ENCODE measurements at places on chromosomes 2 and 18.

- DNase-seq: no peak
Observed at GRCh38 chr2:27240406-27240805, 22.4 kb downstream of the SLC30A3 start.

- no peak for DNase-seq
Observed at GRCh38 chr2:41488888-41489287, 558.9 kb upstream of the PKDCC start.

DNA sequence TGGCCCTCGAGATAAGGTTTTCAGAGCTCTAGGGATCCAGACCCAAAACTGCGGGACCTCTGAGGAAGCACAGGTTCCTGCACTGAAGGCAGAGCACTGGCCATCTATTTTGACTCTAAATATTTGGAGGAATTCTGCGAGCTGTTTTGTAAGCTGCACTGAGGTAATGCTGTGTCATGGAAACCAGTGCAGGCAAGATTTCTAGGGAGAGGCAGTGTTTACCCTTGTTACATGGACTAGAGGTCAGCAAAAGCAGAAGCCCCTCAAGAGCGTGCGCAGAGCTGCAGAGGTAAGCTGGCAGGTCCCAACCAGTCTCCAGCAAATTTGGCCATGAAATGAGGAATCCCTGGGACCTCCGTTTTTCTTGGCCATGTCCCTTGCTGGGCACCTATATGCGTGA, 137.3 kb downstream of the RNF152 start:
- DNase-seq: no peak

- no peak for DNase-seq
Observed at GRCh38 chr2:160696087-160696452, 202.5 kb upstream of the RBMS1 start.

- DNase-seq: no peak
Observed at GRCh38 chr2:127462461-127462860, 44.2 kb downstream of the PROC start.

DNA sequence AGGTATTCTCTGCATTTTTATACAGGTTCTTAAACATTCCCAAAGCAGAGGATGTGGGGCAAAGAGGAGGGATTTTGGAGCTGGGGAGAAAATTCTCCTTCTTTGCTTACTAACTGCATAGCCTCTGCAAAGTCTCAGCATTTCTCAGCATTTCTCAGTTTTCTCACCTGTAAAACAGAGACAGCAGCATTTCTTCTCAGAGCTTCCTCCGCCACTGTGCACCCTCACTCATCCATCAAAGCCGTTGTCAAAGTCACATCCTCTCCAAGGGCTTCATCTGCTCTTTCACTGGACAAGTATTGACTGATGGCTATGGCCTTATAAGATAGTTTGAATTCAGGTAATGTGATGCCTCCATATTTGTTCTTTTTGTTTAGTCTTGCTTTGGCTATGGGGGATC, 17.4 kb downstream of the MYO7B start:
- DNase-seq: no peak

GRCh38 chr2:149597050-149597667, 9.6 kb upstream of the MMADHC start:
- DNase-seq: no peak

DNA sequence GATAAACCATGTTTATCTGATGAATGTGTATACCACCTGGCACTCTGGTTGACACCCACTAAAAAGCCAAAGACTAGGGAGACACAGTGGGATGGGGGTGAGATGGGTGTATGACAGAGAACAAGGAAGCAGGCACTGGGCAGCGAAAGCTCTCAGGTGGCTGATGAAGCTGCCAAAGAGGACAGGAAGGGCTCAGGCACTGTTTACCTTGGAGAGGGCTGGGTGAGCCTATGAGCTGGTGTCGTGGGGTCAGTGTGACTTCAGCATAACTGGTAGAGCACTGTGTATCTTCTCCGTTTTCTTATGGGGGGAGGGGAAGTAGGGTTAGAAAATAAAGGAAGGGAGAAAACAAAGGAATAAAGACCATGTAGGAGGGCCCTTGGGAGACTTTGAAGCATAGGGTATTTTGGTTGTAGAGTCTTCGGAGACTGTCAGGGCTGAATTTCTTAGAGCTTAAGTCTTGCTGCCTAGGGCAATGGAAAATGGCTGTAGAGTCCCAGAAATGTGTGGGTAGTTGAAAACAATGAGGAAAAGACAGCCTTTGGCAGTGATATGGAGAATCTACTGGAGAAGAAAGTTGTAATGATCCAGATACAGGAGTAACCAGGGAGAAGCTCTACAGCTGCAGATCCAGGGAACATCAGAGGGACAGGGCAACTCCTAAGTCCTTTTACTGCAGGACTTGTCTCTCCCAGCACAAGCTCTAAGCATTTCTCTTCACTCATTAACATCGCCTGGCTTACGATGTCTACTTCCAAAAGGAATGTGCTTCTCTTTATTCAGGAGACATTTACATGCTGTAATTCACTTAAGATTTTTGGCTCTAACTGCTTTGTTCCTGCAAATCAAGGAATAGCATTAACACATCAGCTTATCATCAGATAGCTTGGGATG, 120.0 kb downstream of the AQP4 start:
- no peak for DNase-seq

DNA sequence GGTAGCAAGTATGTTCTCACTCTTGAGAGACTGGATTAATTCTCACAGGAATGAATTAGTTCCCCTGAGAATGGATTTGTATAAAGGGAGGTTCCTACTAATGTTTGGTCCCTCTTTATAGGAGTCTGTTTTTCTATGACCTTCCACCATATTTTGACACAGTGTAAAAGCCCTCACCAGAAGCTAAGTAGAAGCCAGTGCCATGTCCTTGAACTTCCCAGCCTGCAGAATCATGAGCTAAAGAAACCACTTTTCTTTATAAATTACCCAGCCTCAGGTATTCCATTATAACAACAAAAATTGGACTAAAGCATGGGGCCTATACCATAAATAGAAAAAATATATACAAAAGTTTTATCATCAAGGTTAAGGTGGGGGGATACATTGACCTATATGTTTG, 227.9 kb upstream of the DTNA start:
- DNase-seq: no peak

DNA sequence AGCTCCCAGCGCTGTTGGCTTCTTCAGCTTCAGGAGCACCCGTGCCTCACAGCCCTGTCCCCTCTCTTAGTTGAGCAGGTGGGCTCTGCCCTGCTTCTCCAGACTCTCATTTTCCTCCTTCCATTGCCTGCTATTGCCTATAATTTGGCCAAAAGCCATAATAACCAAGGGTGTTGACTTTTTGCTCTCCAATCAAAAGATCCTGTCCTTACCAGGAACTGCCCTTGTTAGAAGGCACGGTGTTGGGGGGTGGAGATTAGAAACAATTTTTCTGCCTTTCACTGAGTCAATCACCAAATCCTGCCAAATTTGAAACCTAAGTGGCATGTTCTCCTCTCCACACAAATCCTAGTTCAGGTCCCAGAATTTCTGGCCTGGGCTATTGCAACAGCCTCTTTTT, 16.7 kb upstream of the PDIA6 start:
- no peak for DNase-seq

GRCh38 chr2:83113953-83114352, 1345.1 kb downstream of the SUCLG1 start:
- DNase-seq: no peak

GRCh38 chr2:55156984-55157383, 75.1 kb downstream of the CLHC1 start:
- DNase-seq: no peak

DNA sequence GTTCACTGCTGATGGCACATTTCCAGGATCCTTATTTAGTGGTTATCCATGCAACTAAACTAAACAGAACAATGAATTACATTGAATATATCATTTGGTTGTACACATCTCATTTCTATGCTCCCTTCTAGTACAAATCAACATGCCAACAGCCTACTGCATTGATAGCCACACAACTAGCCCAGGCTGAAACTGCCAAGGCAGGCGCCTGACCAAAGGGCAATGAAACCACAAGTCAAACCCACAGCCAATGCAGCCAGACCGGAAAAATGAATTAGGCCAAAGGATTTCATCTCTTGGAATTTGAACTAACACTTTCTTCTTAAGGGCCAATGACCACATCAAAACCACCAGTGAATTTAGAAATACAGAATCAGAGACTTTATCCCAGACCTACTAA, 196.4 kb downstream of the NOL4 start:
- DNase-seq: no peak

DNA sequence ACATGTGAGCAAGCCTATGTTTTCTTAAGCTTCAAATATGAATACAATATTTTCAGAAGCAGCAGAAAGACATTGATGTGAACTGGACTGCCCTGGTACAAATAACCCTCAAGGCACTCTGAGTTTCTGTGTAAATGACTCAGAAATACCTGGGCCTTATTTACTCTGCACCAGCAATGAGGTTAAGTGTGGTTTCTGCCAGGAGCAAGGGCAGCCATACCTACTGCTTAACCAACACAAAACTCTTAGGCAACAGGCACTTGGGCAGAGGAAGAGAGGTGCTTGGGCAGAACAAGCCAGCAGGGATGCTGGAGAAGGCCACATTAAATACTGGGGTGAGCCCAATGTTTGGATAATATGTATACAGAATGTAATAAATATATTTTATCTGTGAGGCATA, 29.4 kb upstream of the ARL5A start:
- no peak for DNase-seq

GRCh38 chr2:233600386-233600785, 17.0 kb upstream of the UGT1A8 start:
- DNase-seq: no peak

DNA sequence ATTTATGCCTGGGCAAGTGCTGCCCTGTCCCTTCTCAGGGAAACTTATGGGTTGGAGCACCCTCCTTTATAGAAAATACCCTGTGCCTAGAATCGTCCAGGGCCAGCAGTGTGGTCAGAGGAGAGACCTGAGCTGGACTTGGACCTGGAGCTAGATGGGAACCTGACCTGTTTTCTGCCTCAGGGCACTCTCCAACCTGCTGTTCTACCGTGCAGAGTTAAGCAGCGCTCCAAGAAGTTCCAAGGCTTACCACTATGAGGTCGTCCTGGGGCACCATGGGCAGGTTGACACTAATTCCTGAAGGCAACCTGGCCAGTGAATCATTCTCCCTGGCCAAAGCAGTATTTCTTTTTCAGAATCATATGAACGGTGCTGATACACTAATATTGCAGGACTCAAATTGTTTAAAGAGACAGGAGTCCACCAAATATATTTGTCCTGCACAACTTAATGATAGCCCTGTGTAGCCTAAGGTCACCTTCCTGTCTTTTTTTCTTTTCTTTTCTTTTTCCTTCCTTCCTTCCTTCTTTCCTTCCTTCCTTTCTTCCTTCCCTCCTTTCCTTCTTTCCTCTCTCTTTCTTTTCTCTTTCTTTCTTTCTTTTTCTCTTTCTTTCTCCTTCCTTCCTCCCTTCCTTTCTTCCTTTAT, 455.4 kb upstream of the HNMT start:
- no peak for DNase-seq

DNA sequence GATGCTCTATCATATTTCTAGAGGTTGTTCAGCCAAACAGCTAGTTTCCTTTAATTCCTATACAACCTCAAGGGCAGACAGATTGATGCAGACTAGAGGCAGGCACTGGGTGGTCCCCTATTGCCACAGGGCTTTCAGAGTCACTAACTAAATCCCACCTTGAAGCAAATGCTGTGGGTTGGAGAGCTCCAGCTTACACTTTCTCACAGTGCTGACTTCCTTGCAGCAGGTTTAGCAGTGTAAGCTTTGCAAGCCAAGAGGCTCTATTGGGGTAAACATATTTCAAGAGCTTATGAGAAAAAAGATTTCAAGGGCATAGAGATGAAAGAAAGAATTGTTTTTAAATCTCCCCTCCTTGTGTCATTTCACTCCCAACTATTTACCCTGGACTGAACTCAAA, 366.5 kb upstream of the CRIM1 start:
- no peak for DNase-seq

- no peak for DNase-seq
Observed at GRCh38 chr2:232250246-232251175, 128.0 kb upstream of the ALPP start.

DNA sequence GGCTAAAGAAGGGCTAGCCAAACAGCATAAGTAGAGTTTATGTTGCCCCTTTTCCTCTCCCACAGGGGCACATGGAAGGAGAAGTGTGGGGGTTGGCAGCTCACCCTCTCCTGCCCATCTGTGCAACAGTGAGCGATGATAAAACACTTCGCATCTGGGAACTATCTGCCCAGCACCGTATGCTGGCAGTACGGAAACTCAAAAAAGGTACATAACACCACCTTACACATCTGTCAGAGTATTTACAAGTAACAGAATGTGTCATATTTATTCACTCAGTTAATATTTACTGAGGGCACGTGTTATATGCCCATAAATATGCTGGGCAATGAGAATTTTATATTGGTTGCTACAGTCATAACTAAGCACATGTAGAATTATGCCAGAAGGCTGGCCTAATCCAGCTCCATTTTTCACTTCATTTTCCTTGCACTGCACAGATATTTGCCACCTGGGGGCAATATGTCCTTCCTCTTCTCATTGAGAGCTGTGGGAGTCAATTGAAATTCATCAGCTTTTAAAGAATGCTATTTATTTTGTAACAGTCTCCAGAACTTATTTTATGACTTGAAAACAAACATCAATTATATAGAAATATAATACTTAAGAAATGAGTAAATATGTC, 150.6 kb downstream of the RTN4 start:
- no peak for DNase-seq

DNA sequence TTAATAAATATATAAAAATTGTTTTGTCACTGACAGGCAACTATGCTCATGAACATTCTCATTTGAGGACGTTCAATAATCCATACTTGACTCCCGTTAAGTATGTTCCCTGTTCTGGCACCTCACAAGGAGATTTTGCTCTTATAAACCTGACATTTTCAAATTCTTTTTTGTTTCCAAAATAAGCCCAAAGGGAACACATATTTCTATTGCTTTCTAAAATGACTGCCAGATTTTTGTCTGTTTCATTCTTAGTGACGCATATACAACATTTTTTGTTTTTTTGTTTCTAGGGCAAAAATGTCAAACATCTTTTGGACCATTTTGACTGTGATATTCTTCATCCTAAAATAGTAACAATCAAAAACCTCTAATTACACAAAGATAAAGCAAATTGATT, 50.5 kb downstream of the CYTIP start:
- DNase-seq: no peak

DNA sequence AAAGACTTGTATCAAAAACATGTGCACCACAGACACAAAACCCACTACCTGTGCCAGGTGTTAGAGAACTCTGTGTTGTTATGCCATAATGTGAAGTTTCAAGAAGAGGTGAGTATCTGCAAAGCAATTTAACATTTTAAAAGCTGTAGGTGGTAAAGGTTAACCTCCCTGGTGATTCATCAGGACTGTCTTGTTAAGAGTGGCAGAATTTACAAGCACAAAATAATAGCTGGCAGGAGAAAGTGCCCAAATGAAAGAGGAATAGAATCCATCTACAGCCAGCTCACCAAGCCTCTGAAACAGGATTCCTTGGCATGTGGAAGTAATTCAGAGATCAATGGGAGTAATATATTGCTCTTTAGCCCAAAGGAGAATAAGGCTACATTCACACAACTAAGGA, 230.7 kb downstream of the AFF3 start:
- no peak for DNase-seq

DNA sequence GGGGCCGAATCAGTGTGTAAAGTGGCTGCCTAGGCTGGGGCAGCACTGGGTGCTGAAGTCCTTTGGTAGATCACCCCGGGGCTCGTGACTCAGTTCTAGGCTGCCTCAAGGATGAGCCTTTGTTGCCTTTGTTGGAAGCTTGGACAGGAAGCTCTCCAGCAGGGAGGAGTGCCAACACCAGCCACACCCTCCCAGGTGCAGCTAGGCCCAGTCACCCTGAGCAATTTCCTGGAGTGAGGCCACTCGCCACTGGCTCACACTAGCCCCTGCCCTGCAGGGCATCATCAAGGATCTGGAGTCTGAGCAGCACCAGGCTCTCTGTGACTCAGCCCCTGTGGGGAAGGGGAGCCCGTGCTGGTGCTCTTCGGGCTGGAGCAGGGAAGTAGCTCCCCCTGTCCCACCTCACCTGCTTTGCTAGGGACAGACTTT, 6.7 kb upstream of the SDC1 start:
- no peak for DNase-seq
